ENCODE measurements at places on chromosomes 2 and 18.

DNA sequence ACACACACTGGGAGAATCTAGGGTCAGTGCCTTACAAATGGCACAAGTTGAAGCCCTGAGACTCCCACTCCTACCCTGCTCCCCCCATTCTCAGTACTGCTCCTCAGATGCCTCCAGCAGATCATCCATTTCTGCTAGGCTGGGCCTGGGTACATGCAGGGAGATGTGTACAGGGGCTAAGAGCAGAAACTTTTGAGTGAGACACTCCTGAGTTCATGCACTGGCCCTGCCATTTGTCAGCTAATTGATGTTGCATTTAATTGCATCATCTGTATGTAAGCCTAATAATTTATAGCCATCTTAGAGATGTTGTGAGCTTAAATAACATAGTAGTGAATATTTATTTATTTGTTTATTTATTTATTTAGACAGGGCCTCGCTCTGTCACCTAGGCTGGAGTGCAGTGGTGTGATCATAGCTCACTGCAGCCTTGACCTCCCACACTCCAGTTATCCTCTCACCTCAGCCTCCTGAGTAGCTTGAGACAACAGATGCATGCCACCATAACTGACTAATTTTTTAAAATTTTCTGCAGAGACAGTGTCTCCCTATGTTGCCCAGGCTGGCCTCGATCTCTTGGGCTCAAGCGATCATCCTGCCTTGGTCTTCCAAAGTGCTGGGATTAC lies 4.8 kb upstream of the CASP8 start:
- DNase-seq: no peak

DNA sequence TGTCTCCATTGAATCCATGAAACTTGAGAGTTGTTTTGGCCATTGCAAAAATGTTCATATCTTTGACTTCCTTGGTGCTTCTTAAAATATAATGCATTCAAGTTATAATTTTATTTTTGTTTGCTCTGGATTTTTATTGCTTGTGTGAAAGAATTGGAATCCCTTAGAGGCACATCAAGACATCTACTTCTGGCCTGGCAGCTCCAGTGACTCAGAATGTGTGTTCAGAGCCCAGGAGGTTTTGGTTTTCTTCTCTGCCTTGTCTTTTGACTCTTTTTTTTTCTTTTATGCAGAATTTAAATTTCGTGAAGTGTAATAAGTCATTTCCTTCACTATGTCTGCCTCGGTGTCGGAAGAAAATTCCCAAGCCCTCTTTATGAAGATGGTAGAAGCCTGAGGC lies 180.2 kb downstream of the LTBP1 start:
- no peak for DNase-seq

GRCh38 chr2:74293191-74293991 lies 49.8 kb downstream of the SLC4A5 start:
- no peak for DNase-seq

- DNase-seq: no peak
Observed at GRCh38 chr2:14615760-14616159, 16.8 kb upstream of the LRATD1 start.

DNA sequence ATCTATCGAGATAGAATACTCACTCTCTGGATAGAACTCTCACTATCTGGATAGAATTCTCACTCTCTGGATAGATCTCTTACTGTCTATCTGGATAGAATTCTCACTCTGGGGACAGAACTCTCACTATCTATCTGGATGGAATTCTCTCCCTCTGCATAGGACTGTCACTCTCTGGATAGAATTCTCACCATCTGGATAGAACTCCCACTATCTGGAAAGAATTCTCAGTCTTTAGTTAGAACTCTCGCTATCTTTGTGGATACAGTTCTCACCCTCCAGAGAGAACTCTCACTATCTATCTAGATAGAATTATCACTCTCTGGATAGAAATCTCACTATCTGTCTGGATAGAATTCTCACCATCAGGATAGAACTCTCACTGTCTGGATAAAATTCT lies 16.5 kb downstream of the ABCG8 start:
- no peak for DNase-seq

DNA sequence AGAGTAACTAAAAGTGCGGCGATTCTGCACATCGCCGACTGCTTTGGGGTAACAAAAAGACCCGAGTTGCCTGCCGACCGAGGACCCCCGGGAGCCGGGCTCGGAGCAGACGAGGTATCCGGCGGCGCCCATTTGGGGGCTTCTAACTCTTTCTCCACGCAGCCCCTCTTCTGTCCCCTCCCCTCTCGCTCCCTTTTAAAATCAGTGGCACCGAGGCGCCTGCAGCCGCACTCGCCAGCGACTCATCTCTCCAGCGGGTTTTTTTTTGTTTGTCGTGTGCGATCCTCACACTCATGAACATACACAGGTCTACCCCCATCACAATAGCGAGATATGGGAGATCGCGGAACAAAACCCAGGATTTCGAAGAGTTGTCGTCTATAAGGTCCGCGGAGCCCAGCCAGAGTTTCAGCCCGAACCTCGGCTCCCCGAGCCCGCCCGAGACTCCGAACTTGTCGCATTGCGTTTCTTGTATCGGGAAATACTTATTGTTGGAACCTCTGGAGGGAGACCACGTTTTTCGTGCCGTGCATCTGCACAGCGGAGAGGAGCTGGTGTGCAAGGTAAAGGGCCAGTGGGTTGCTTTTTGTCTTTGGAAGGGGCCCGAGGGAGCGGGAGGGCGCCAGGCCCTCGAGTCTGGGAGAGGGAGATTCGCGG lies 1.4 kb downstream of the TRIB2 start:
- peak; percentile 43 for DNase-seq

DNA sequence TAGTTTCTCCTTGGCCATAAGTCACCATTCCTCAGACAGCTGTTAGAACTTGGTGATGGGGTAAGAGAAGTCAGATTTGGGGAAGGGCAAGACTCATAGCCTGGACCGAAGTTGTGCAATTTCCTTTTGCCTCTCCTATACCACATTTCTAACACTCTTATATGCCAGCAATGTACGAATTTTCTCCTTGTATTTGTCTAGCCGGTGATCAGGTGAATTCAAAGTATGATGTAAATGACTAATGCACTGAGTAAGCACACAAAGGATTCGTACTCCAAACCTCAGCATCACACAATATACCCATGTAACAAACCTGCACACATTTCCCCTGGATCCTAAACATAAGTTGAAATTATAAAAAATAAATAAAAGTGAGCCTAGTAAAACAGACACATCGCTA lies 1143.5 kb upstream of the CELF4 start:
- no peak for DNase-seq

GRCh38 chr2:85259879-85260278 lies 67.9 kb downstream of the TGOLN2 start:
- DNase-seq: no peak

GRCh38 chr2:158112992-158113391 lies 11.3 kb downstream of the UPP2 start:
- DNase-seq: no peak

All from neuronal stem cell (in vitro differentiated cells).